ENCODE measurements at places on chromosomes 5 and 9.
A peak's percentile ranks its signal among the peaks of the same experiment; 100 is the strongest.

- DNase-seq, result no peak
These were observed 52.3 kb downstream of the PRKACG start for GRCh38 chr9:68961587-68961986.

DNA sequence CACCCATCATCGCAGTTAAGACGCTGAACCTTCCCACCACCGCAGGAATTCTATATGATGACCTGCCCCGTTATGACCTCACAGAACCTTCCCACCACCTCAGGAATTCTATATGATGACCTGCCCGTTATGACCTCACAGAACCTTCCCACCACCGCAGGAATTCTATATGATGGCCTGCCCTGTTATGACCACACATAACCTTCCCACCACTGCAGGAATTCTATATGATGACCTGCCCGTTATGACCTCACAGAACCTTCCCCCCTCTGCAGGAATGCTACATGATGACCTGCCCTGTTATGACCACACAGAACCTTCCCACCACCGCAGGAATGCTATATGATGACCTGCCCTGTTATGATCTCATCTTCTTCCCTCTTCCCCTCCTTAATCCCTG lies 64.3 kb downstream of the IRX1 start:
- DNase-seq, result no peak

- DNase-seq, result no peak
These were observed 36.5 kb upstream of the CD180 start for GRCh38 chr5:67233075-67233474.

GRCh38 chr9:112020680-112021596 lies 124.3 kb downstream of the UGCG start:
- DNase-seq, result no peak

DNA sequence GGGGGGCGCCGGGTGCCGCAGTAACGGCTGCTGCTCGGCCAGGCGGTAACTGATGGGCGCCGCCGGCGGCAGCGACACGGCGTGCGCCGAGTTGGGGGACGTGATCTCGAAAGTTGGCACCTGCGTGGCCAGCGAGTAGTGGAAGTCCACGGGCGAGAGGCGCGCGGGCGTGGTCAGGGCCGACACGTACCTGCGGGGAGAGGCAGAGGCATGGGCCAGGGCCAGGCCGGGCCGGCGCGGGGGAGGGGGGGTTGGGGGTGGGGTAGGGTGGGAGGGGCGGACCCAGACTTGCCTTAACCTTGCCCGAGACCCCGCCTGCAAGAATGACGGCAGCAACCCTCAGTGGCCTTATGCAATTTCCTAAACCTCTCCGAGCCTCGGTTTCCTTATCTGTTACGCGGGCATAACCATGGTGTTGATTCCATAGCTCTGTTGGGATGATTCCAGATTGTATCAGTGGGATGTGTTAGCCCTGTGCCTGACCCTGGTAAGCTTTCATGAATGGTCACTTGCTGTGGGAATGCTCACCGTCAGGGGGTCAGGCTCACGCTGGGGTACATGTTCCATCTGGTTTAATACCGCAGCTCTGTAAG lies 53.0 kb downstream of the PSD2 start:
- no peak for DNase-seq

GRCh38 chr5:136016945-136017530 lies 11.8 kb upstream of the TGFBI start:
- DNase-seq, result no peak

DNA sequence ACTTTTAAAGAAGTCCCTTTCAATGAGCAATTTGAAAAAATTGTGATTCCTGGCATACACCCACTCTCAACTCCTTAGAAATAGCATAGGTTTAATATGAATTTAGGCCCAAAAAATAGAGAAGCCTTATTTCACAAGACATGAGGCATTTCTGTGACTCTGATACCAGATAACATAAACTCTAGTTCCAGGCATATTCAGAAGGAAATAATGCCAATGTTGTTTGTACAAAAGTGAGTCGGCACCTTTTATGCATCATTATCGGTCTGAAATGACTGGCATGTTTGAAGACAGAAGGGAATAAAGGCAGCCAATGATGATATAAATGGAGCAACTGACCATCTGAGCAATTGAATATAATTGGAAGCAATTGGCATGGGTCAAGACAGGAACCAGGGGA lies 19.4 kb upstream of the RECK start:
- DNase-seq, result no peak

DNA sequence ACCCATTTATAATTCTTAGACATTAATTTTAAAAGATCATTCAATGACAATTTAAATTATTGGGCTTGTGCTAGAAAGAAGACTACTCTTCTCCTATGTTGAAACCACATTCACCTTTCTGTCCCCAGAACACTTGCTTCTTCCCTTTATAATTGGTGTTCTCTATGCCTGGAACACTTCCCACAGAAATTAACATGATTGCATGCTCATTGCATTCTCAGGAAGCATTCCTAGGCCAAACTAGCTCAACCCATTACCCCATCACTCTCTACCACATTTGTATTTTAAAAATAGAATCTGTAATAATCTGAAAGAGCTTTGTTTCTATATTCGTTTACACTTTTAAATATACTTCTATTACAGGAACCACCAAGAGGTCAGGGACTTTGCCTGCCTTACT lies 184.7 kb downstream of the MEF2C start:
- DNase-seq, result no peak

DNA sequence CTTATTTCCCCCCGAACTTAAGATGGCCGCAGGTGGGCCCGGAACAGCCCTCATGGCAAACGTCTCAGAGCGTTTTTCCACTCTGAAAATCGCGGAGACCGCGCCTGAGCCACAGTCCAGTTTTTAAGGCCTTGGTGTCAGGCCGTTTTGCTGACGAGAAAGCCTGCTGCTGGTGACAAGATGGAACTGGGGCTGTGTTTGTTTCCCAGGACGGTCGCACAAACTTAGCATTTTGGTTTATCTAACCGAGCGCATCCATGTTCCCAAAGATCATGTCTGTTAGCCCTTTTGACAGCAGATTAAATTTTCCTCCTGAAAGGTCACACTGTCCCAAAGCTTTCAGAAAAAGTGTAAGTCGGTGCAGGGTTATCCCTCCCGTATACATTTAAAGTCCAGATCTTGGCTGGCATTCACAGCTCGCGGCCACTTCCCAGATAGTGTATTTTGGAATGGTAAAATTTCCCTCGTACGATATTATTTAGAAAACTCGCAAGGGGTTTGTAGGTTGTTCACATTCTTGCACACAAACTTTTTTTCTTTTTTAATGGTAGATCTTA lies 812 bp downstream of the SREK1 start:
- DNase-seq, result no peak

- no peak for DNase-seq
These were observed 122.7 kb upstream of the RASEF start for GRCh38 chr9:83185488-83186154.

GRCh38 chr5:147177125-147177840 lies 57.5 kb upstream of the STK32A start:
- DNase-seq, result no peak

- DNase-seq, result no peak
These were observed 615.2 kb downstream of the PTPRD start for GRCh38 chr9:9997585-9997984.

GRCh38 chr5:43603344-43604217 lies 601 bp downstream of the NNT start:
- DNase-seq, result peak; percentile 36

- no peak for DNase-seq
These were observed 84.8 kb upstream of the ALDH1A1 start for GRCh38 chr9:73037613-73038012.

DNA sequence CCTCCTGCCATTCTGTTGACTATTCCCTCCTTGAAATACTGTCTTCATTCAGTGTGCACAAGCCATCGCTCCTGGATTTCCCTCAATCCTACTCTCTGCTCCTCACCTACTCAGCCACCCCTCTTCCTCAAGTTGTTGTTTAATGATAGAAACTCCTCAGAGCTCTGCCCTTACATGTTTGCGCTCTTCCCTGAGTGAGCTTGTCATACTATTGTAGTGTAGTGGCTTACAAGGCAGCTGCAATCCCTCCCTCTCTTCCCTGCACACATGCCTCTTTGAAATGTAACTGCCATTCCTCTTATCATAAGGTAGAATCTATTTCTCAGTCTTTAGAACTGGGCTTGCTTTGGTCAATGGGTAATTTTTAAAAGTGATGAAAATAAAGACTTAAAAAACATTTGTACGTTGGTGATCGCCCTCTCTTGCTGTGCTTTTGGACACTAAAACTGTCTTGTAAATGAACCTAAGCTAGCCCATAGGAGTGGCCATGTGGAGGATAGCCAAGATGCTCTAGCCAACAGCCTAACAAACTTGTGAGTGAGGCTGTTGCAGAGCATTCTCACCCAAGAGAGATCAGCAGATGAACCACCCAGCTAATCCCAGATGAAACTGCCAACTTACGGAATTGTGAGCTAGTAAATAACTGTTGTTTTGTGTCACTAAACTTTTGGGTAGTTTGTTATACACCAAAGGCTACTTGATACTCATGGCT lies 18.1 kb upstream of the SMAD5 start:
- no peak for DNase-seq

DNA sequence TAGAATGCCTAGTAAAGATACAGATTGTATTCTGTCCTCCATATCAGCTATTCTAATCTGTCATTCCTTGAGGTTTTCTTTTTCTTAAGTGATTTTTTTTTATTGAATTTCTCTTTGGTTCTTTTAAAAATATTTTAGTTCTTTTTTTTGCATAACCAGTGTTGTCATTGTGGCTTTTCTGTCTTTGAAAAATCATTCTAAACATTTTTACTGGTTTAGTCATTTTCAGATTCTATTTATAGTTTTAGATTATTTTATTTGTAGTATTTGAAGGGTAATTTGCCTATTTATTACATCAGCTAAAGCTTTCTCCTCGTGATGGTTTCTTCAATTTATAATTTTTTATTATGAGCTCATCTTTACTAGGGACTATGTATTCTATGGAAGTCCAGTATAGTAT lies 78.1 kb downstream of the NDUFAF2 start:
- DNase-seq, result no peak

GRCh38 chr5:145999208-145999607 lies 62.8 kb downstream of the SH3RF2 start:
- DNase-seq, result no peak

DNA sequence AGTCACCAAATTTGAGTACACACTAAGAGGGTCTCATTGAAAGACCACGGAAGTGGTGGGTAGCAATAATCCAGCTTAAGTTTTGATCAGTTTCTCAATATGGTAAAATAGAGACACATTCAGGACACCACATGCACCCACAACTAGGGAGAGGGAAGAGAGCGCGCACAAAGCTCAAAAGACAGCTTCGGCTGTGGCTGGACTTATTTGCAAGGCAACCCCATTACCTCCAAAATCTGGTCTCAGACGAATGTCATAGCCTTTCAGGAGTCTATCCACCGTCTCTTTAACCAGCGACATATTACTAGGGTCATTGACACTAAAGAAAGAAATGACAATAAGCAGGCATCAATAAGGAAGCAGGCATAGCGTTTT lies 443 bp downstream of the GABRB2 start:
- no peak for DNase-seq

DNA sequence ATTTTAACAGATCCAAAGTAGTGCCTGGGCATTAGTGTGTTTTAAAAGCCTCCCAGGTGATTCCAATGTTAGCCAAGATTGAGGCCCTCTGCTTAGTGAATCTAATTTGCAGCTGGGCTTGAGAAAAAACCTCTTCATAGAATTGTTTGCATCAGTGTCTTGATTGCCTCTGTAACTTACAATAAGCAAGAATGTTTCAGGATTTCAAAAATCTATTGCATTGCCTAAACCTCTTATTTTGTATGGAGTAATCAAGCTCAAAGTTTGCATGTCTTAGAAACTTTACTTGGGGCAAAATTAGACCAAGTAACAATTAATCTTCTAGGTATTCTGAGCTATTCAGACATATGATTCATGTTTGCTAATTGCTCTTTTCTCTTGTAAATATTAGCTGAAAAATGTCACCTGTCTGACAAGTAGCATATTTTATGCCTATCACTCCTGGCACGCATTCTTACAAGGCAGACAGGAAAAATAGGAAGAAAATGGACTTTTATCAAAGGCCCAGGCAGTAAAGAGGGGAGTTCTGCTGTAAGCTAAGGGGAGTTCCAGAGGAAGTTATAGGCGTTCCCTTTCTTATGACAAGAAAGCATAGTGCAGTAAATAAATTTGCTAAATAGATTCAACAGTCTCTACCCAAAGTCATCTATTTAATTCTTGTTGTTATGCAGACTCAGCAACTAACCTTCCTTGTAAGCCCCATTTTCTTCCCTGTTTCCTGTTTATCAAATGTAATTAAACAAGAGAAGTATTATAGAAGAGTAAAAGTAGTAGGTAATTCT lies 21.0 kb downstream of the PDCD1LG2 start:
- DNase-seq, result no peak

DNA sequence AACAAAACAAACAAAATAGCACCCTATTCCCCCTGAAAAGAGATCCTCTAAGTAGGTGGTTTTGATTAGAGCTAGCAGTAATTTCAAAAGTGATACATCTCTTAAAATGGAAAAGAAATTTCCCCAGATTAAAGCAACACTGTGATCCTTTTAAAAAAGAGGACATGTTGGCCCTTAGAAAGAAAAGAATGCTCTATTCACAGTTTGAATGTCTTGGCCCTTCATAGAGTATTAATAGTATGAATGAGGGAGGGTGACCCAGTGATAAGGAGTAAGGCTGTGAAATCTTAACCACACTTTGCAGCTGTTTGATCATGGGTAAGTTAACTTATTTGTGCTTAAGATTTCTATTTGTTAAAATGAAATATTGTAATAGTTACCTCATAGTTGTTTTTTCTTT lies 467.7 kb upstream of the MEF2C start:
- no peak for DNase-seq

DNA sequence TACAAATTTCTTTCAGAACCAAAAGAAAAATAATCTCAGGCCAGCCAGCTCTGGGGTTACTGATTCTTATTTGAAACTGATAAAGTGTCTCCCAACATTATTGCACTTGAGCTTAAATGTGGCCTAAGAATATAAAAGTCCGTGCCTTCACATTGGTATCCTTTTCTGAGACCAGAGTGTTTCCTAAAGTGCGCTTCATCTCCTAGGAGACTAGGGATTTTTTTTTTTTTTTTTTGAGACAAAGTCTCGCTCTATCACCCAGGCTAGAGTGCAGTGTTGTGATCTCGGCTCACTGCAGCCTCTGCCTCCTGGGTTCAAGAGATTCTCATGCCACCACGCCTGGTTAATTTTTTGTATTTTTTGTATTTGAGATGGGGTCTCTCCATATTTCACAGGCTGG lies 23.6 kb upstream of the KCNIP1 start:
- no peak for DNase-seq

DNA sequence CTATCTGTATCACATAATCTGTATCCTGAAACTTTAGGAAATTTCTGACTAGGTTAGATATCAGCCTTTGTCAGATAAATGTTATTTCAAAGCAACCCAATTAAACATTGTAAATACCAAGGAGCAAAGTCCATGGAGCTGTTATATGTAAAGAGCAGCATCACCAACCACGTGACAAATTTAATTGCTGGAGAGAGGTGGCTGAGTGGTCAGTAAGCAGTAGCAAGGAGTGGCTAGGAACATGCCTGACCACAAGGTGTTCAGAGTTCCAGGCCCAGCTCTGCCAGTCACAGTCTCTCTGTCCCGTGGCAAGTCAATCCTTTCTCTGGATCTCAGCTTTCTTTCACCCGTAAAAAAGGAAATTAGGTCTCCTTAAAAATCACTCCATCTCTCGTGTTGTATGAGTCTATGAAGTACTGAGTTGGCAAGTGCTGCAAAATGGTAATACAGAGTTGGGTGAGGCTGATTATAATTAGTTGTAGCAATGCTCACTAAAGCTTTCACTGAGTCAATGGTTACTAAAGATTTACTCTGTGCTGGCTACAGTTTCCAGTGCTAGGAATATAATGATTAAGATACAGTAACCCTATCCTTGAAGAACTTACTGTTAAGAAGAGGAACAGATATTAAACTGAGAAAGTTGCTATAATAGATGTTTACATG lies 166.1 kb downstream of the GNAQ start:
- no peak for DNase-seq

All from stimulated activated CD8-positive, alpha-beta memory T cell treated with anti-CD3 and anti-CD28 coated beads, Interleukin-4, amount 100 ng/mL, for 1 hour (primary cell).